ENCODE measurements at places on chromosomes 3 and 15.
A peak's percentile ranks its signal among the peaks of the same experiment; 100 is the strongest.

DNA sequence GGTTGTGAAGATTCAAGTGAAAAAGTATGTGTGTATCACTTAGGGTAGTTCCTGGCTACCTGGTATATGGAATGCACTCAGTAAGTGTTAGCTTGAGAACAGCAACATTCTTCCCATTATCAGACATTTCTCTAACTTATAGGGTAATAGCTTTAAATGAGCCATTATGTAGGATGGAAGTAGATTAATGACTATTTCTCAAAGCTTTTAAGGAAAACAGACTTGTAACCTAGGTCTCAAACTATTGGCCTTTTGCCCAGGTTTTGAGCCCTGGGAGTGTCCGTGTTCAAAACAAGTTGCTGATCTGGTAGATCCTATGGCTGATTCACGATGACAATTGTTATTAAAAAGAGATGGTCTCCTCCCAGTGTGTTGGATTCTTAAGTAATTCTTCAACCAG lies 129.1 kb upstream of the UMPS start:
- DNase-seq: no peak

DNA sequence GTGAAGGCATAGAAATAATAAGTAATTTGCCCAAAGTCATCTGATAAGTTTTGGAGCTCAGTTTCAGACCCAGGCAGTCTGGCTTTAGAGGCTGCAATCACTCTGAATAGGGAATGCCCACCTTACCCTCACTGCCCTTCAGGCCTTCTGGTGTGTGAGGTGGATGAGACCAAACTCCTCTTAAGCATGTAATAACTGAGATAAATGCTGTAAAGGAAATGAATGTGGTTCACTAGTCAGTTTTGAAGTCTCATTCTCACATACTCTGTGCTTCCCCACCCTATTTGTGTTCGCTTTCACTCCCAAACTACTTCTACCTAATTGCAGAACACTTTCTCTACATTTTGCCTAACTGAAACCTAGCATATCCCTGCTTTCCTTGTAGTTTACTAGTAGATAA lies 144.1 kb downstream of the FILIP1L start:
- no peak for DNase-seq

GRCh38 chr15:84099181-84099580 lies 136.4 kb upstream of the GOLGA6L4 start:
- DNase-seq: no peak

DNA sequence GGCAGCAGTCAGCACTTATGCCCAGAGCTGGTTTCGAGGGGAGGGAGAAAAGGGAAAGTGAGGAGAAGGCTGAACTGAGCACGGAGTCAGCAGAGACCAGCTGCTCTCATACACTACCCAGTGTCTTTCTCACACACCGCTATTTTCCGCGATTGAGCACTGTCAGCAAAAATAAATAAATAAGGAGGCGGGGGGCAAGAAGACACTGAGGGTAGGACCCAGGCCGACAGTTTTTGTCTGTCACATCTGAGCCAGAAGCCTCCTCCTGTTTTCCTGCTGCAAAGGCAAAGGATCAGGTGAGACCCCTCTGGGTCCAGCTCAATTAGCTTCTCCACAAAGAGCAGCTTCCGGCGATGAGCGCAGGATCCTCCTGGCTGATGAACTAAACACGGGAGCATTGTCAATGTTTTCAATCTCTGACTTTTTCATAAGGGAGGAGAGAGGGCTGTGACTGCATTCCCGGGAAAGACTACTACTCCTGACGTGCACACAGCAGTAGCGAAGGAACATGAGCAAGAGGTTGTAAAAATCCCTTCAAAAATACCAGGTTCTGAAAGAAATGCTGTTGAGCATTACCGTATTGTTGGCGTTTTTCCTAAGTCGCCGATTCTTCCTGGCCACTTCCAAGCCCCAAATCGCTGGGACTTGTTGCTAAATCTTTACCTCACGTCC lies 1.3 kb downstream of the FRMD5 start:
- DNase-seq: no peak

- DNase-seq: peak; percentile 30
These were observed 98.6 kb downstream of the TPRG1 start for GRCh38 chr3:189270248-189270832.

- DNase-seq: no peak
These were observed 18.3 kb downstream of the DLG1 start for GRCh38 chr3:197280156-197280555.

GRCh38 chr15:34341381-34342212 lies 1.3 kb downstream of the NOP10 start:
- no peak for DNase-seq

DNA sequence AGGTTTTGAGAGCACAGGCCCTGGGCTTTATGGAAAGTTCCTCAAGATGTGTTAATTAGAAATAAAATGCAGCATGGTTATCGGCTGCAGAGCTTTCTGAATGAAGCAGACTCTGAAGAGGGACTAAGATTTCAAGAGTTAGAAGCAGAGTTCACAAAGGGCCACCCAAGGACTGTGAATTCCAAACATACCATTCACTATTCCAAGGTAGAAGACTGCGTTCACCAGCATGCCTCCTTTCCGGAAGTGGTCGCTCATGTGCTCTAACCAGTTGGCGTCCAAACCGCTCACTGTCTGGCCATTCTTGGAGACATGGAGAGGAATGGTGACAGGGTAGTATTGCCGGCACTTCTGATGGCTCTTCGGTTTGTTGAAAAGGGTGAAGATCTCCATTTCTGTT lies 104.9 kb downstream of the OXNAD1 start:
- no peak for DNase-seq

DNA sequence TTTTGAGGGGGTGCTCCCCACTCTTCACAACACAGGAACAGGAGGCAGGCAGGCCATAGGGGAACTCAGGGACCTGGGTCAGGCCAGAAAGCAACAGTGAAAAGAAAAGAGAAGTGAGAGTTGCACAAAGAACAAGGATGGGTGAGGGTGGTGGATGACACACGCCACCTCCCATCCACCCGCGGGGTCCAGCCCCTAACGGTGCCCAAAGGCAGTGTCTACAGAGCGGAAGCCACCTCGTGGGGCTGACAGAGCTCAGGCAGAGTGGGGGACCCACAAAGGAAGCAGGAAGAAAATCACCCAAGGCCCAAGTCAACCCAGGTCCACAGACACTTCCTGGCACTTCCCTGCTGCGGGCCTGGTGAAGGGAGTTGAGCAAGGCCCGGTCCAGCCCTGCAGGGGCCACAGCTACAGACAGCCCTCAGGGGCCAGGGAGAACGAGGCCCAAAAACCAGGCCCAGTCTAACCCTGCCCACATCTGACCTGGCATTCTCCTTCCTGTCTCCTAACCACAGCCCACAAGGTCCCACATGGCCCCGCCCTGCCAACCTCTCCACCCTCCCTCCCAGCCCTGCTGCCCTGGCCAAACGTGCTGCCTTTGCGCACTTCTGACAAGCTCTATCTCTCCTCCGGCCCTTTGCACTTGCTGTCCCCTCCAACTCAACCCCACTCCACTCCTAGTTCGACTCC lies 5.9 kb downstream of the NUP210 start:
- DNase-seq: no peak

DNA sequence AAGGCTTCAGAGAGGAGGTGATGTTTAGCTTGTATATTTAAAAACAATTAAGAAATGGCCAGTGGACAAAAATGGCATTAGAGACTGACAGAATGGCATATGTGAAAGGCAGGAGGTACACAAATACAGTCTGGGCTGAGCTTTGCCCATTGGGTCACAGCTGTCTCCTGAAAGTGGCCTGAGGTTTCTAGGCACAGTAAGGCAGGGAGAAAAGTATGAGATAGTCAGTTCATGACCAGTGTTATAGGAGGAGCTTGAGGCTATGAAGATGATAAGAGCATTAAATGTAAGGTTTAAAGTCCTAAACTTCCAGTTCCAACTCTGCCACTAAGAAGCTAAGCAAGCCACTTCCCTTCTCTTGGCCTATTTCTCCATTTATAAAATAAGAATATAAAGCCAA lies 111.2 kb upstream of the SETMAR start:
- DNase-seq: no peak

DNA sequence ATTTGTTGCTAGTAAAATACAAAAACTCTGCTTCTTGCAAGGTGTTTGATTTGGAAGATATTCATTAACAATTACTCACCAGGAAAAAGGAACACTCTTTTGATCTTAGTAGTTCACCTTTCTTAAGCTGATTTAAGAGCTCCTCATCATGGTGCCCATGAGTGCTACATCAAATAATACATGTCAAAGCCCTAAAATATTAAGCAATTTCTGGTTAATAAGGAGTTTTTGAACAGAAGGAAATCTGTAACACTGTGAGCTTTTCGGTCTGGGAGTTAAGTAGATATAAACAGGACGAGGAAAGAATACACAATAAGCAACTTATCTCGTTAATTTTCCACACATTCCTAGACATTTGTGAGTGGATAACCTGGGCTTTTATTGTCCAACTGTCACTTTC lies 83.9 kb upstream of the DCBLD2 start:
- DNase-seq: no peak

- DNase-seq: no peak
These were observed 23.9 kb downstream of the AKAP13 start for GRCh38 chr15:85404176-85404917.

- DNase-seq: no peak
These were observed 307.0 kb downstream of the ARPP21 start for GRCh38 chr3:35946121-35946853.

GRCh38 chr3:23796518-23796917 lies 9.2 kb upstream of the UBE2E1 start:
- DNase-seq: no peak

DNA sequence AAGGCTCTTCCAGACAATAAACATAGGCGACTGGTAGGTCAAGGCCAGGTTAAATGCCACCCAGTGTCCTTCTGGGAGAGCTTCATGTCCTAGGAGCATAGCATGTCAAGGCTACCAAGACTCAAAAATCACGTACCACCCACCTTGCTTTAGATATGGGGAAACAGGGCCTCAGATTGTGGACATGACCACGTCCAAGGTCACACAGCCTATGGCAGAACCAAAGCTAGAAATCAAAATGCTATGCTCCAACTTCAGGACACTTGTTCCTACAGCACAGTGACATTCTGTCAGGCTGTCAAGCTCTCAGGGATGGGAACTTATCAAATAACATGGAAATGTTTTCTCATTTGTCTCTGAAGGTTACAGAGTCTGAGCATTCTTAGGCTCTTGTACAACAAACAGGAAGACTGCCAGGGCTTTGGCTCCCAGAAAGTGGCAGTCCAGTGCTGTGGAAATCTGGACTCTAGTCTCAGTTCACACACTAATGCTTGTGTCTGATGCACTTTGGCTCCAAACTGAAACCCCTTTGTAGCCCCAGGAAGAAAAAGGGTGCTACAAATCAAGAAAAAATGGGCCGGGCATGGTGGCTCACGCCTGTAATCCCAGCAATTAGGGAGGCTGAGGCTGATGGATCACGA lies 170.4 kb upstream of the LPP start:
- DNase-seq: no peak

DNA sequence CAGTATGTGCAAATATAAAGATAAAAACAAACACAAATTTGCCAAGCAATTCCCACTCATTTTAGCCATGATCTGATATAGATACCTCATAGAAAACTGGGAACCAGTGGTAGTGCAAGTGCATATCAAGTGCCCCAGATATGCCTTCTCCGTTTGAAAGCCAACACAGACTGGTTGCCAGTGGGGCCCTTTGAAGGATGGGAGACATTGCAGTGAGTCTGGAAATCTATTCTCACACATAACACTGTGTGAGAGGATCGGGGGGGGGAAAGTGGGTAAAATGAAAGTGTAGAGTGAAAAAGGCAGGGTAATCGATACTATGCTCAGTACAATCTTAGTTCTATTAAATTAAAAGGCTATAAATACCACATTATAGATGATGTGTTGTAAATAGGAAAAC lies 83.0 kb downstream of the CBLB start:
- no peak for DNase-seq

DNA sequence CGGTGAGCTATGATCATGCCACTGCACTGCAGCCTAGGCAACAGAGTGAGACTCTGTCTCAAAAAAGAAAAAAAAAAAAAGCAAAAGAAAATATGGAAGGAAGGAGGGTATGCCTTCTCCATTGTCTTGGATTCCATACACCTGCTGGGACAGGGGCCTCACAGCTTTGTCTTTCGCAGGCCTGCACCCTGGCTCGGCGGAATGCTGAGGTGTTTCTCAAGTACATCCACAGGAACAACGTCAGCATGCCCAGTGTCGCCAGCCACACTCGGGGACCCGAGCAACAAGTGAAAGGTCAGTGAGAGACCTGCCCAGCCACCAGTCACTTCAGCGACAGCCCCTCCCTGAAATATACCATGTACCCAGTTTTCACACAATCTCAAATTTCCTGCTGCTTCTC lies 288.5 kb upstream of the UMPS start:
- DNase-seq: no peak

- DNase-seq: no peak
These were observed 19.2 kb downstream of the CPA3 start for GRCh38 chr3:148884261-148884660.

- DNase-seq: no peak
These were observed 107.9 kb downstream of the LRTM1 start for GRCh38 chr3:54819946-54820345.

- DNase-seq: no peak
These were observed 30.4 kb downstream of the SQOR start for GRCh38 chr15:45665261-45665660.

DNA sequence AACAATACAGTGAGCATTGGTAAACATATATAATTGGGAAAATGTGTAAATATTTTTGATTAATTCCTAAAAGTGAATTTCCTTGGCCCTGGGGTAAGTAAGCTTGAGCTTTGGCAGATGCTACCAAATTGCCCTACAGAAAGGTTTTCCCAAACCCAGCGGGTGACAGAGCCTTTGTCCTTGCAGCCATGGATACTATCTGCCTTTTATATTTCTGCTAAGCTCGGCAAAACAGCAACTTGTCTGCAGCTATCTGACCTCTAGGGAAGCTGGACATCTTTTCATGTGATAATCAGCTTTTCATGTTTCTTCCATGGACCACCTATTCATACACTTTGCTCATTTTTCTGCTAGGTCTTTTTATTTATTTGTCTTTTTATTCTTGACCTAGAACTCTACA lies 64.7 kb upstream of the SEC22A start:
- no peak for DNase-seq

DNA sequence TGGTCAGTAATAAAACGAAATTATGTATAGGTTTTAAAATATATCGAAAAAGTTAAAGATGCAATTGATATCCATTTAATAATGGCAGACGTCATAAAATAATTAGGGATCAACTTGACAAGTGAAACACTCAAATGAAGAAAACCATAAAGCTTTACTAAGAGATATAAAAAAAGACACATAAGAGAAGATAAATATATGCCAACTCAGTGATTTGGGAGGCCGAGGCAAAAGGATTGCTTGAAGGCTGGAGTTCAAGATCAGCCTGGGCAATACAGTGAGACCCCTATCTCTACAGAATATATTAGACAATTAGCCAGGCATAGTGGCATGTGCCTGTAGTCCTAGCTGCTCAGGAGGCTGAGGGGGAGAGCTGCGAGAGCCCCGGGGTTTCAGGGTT lies 190.5 kb downstream of the SV2B start:
- DNase-seq: no peak

GRCh38 chr15:26231096-26231495 lies 368.0 kb upstream of the ATP10A start:
- DNase-seq: no peak

- no peak for DNase-seq
These were observed 141.4 kb downstream of the TP63 start for GRCh38 chr3:189772584-189772983.

- no peak for DNase-seq
These were observed 66.4 kb upstream of the AGTR1 start for GRCh38 chr3:148631124-148631903.

- DNase-seq: no peak
These were observed 60.4 kb downstream of the UQCC5 start for GRCh38 chr3:52596658-52597265.

GRCh38 chr3:184633237-184633579 lies 71.6 kb downstream of the EPHB3 start:
- no peak for DNase-seq

GRCh38 chr3:138797508-138798038 lies 37.2 kb downstream of the PIK3CB start:
- DNase-seq: no peak

Measured in NCI-H1417 treated with DMSO at 0.1 percent for 48 hours (cell line).